ENCODE measurements at places on chromosomes 2 and 18.

DNA sequence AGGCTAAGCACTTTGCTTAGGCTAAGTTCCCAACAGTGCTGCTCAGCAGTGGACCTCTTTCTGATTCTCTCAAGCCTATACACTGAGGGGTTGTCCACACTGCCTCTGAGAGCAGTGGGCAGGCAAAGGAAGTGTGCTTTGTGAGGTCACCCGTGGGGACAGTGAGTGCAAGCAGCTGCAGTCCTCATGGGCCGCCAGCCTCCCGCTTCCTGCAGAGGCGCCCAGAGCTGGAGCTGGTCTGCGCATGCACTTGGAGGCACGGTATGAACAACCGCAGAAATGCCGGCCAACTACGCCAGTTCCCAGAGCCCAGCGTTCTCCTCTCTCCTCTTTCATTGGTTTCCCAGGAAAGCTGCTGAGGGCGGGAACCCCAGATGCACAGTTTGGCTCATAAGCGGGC lies 149.5 kb upstream of the DLX2 start:
- DNase-seq = no peak

DNA sequence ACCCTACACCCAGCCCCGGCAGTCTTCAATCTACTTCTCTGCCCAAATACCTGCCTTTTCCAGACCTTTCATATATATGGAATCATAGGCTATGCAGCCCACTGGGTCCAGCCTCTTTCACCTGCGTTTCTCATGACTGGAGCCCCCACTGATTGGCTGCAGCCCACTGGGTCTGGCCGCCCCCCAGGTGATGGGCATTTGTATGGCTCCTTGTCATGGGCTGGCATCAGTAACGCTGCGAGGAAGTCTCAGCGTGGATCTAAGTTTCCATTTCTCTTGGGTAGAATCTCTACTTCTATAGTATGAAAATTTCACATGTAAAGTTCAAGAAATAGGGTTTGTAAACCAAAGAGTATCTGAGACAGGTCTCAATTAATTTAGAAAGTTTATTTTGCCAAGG lies 281.9 kb downstream of the NDUFA10 start:
- DNase-seq = no peak

- DNase-seq = no peak
Measured at GRCh38 chr2:99607454-99607853, 117.6 kb upstream of the REV1 start.

- DNase-seq = no peak
Measured at GRCh38 chr2:16960579-16960978, 294.9 kb upstream of the CYRIA start.

GRCh38 chr2:130334026-130334425 lies 8.7 kb upstream of the IMP4 start:
- DNase-seq = no peak

GRCh38 chr18:46712406-46712805 lies 44.4 kb downstream of the ST8SIA5 start:
- DNase-seq = no peak

DNA sequence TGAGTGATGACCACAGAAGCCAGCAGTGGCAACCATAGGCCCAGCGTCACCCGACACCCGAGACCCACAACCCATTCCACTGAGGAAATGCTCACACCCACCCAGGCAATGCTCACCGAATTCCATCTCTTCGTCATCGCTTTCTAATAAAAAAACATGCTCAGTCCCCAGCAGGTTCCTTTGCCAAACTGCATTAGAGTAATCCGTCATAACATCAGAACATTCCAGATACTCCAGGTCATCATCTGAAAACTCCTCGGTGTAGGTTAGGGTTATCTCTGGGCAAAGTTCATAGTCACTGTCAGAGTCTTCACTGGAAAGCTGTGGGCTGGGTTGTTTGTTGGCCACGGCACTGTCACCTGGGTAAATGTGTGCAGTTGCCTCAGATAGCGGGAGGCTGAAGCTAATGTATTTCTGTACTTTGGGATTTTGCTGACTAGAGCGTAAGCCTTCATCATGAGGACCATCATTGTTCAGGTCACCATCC lies 49.3 kb downstream of the ALPK2 start:
- no peak for DNase-seq

DNA sequence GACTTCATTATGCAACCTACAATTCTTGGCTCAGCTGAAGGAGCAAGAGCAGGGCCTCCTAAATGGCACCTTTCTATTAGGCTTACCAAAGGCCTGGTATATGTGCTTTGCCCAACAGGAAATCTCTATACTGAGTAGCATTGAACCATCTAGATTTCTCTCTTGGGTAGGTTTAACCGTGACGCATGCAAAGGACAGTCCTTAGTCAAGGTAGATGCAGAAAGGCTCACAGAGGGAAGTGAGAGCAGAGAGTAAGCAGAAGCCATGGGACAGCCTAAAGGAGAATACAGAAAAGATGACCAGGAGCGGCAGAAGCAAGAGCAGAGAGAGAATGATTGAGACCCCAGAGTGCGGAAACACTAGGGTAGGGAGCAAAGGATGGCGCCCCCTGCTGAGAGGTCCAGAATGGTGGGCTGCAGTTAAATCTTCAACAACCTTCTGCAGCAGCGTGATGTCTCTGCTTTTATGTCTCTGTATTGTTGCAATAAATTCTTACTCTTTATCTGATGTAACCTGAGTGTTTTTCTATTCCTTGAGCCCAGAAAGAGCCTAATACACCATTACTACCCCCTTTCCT lies 4.7 kb upstream of the OSBPL1A start:
- DNase-seq = no peak

GRCh38 chr2:69765096-69765380 lies 23.1 kb downstream of the ANXA4 start:
- DNase-seq = no peak

DNA sequence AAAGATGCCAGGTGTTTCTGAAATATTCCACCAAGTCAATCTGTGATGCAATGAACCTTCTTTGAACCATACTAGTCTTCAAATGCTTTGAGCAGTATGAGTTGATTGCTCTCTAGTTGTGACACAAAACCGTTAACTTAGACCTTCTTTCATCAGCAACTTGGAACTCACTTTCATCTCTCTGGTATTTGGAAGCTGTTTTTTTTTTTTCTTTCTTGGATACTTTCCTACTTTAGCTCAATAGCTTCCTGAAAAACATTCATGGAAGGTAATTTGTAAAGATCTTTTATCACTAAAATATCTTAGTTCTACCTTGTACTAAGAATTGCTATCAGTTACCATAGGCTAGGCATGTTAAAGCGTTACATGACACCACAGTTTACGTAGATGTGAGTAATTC lies 1071.9 kb upstream of the CHAC2 start:
- no peak for DNase-seq

DNA sequence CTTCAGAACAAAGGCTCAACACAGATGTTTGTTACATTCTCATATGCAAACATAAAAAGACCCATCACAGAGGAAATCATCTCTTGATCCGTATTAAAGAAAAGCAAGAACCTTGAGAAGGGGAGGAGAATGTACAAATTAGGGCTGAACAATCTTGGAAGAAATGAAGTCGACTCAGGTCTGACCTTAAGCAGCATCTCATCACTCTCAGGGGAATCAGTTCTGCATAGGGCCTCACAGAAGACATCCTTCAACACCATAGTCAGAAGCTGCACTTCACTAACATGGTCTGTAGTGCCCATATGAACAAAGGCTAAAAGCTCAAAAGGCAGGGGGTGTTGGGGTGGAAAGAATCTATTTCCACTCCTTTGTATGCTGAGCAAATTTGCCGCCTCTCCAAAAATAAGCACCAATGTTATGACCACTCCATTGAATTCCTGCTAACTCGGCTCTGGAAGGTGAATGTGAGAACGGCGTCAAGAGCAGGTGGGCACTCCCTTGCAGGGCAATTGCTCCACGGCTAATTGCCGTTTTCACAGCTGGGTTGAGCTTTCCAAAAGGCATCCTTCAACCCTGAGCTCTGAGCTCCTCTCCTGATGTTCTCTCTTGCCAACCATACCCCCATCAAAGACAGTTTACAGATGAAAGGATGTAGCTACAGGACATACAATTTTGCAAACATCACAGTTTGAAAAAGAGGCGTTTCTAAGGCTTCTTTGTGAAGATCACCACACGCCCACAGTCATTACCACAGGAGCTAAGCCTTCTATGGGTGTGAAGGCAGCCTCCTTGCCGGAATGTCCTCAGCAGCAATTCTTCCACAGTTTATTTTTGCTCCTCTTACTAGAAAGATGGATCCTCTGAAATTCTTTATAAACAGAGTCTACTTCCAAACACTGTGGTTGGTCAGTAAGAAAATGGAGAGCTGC lies 10.0 kb downstream of the KLF7 start:
- DNase-seq = no peak

DNA sequence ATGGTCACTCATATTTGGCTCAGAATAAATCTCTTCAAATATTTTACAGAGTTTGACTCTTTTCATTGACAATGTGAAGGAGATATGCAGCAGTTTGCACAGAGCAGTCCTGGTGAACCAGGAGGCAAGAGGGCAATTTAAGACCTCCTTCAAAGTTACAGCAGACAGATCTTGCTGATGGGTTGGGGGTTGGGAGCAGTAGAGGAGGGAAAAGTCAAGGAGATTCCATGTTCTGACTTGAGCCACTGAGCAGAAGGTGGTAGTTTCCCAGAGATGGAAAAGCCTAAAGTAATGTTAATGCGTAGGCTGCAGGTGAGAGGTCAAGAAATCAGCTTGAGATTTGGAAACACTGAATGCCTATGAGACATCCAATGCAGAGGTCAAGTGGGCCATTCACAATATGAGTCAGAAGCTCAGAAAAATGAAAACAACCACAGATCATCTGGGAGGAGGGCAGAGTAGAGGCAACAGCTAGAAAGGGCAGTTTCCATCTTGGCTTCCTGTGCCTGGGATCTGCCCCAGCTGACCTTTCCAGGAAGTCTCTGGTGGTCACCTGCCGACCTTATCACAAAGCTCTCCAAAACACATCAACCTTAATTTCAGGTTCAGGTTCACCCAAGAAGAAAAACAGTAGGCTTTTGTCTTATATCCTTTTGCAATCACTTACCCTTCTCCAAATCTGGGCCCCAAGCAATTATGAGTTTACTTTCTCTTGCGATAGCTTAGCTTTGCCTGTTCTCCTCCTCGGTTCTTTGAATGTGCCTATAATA lies 197.5 kb upstream of the ARL4C start:
- DNase-seq = no peak

DNA sequence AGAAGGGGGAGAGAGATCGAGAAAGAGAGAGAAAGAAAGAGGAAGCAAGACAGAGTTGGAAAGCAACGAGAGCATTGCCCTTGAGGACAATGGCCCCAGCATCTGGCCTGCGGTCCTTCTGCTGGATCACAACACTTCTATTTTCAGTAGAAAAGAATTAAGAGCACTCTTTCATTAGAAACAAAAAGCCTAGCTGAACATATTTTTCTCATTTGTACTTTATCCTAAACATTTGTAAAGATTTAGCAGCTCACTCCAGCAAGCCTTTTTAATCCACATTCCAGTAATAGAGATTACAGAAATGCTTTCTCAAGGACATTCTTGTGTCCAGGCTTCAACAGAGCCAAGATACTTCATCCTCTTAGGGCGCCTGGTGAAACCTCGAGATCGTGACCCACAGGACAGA lies 31.6 kb upstream of the AFF3 start:
- no peak for DNase-seq

- DNase-seq = no peak
Measured at GRCh38 chr18:44568986-44569385, 111.7 kb upstream of the SETBP1 start.

DNA sequence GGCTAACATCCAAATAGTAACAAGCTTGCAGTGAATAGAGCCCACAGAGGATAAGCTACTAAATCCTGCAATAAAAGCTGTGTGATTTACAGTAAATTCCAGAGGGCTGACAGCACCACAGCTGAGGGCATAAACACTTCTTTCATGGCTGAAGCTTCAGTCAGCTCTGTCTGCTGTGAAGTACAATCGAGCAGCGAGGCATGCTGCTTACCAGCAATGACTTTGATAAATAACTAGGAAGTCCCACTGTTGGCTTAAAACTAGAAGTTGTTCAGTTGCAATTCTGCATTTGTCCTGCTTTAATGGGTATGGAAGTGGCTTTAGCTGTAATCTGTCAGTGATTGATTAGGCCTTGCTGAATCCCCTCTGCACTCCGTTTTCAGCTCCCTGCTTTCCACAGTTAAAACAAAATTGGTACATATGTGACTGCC lies 65.2 kb upstream of the FIGN start:
- DNase-seq = no peak

DNA sequence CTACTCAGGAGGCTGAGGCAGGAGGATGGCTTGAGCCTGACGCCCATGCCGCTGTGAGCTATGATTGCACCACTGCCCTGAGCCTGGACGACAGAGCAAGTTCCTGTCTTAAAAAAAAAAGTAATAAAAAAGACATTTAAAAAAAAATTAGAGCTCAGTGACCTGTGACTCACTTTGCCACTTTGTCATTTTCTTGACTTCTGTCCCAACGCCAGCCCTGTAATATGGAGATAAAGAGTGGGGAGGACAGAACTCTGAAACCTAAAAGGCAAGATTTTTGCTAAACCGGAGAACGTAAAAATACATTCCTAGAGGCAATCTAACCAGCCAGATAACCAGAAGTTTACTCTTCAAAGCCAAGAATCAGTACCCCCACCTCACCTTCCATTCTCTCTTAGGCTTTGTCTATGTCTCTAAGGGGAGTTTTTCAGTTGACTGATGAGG lies 49.0 kb downstream of the PRKRA start:
- no peak for DNase-seq

GRCh38 chr2:224347176-224348051 lies 54.5 kb downstream of the FAM124B start:
- DNase-seq = no peak

GRCh38 chr18:9329471-9329870 lies 5.1 kb upstream of the TWSG1 start:
- DNase-seq = no peak

- no peak for DNase-seq
Measured at GRCh38 chr2:74109551-74109950, 38.2 kb downstream of the BOLA3 start.

DNA sequence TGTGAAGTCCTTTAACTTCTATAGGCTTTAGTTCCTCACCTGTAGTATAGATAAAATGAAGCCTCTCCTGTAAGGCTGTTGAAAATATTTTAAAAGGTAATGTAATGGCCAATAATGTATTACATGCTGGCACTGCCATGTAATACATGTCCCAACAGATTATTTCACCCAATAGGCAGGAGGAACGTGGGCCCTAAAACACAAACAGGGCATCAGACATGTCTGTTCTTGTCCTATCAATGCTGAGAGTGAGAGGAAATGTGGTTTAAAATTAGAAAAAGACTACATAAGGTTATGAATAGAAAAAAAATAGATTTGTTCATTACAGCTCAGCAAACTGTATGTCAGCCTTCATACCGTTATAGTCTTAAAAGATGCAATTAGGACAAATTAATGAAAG lies 492.7 kb upstream of the DDX18 start:
- no peak for DNase-seq

DNA sequence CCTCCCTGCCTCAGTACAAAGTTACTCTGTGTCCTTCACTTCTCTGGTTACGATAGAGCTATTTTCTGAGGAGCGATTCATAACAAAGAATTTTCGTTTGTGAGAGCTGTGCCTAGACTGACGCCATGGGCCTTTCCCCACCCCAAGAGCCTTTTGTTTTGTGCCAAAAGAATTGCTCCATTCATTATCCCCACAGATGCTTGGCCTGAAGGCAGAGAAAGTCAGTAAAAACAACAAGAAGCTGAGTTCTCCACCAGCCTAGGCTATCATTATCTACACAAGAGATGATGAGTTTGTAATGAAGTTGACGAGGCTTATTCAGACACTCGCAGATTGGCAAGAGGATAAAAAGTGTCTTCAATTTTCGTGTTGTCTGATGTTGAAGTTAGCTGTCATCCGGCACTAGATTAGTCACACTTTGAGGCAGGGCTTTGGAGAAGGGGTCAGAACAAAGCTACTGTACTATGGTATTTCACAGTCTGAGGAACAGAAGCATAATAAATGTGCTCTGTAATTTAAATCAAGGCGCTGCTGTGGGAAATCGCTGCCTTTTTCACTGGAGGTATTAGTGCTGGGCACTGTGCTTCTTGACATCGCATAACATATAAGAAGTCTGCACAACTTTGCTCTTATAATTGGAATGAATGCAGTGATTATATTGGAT lies 278.4 kb upstream of the FIGN start:
- no peak for DNase-seq
